T-cell (primary cell): ENCODE measurements at places on chromosomes 6 and 20.

- DNase-seq, result no peak
These were observed 12.6 kb upstream of the BNIP5 start for GRCh38 chr6:36349240-36349639.

DNA sequence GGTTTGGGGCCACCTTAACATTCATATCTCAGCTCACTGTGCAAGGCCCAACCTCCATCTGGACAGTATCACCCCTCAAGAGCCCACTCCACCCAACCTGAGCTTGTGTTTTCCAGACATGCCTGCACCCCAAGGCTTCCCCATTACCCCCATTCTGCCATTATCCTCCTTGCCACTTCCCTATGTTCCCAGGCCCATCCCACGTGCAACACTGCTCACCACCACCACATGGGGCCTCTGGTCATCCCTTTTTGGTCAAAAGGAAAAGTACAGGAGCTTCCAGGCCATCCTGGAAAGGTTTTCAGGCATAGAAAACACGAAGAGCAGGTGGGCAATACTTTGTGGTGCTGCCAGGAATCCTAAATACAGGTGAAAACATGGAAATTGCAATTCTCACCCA, 140.3 kb downstream of the SYNDIG1 start:
- no peak for DNase-seq

DNA sequence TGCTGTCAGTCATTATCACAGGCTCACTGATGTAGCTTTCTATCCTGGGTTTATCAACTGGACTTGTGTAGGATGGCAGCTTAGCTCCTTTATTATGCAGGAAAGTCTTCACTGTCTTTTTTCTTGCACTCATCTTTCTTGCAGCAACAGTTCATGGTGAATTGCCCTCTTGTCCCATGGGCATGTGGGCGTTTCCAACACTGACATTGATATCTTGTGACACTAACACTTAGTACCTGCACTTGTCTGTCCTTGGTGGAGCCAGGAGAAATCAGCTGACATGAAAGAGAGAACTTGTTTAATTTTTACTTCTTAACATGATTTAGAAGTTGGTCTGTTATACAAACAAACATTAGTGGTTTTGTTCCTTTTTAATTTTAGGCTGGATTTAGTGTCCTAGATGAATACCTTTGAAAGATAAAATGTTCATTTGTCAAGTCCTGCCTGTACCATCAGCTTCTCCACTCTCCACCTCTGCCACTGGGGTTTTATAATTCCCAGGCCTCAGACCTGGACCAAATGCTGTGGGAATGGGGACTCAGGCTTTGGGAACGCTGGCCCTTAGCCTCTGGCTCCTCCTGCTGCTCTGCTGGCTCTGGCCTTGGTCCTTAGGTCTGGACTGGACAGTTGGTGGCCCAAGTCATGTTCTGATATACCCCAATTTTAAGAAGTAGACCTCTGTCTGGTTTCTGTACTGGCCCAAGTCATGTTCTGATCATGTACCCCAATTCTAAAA, 161.0 kb upstream of the LAMP5 start:
- DNase-seq, result no peak

- DNase-seq, result no peak
These were observed 1.5 kb downstream of the SERPINB1 start for GRCh38 chr6:2839982-2840748.

DNA sequence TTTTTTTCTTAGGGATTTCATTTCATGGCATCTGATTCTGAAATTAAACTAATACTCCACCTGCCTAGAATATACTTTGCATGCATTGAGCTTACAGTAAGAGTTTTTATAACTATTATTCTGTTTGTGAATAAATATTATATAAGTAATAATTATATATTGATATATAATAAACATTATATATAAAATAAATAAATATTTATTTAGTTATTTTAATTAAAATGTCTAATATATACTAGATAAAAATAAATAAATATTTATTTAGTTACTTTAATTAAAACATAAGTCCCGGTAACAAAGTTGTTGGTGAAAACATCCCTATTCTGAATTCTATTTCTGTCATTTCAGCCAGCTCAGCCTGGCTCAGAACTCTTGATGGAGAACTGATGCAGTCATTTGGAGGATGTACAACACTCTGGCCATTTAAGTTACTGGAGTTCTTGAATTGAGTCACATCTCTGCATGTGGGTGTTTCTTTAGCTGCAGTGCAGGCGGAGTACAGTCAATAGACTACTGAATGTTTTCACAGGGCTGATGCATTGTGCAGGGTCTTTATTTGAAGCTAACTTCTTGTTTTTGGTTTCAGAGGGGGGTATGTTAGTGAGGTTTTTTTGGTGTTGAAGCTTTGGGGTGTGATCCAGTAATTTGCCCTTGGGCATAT, 508.9 kb upstream of the ADGRB3 start:
- no peak for DNase-seq

- DNase-seq, result no peak
These were observed 504.8 kb downstream of the MEI4 start for GRCh38 chr6:78157606-78158005.
